ENCODE measurements at places on chromosomes 7 and 10.
A peak's percentile ranks its signal among the peaks of the same experiment; 100 is the strongest.

GRCh38 chr10:88089498-88089897, 226.1 kb downstream of the PTEN start:
- DNase-seq: no peak

DNA sequence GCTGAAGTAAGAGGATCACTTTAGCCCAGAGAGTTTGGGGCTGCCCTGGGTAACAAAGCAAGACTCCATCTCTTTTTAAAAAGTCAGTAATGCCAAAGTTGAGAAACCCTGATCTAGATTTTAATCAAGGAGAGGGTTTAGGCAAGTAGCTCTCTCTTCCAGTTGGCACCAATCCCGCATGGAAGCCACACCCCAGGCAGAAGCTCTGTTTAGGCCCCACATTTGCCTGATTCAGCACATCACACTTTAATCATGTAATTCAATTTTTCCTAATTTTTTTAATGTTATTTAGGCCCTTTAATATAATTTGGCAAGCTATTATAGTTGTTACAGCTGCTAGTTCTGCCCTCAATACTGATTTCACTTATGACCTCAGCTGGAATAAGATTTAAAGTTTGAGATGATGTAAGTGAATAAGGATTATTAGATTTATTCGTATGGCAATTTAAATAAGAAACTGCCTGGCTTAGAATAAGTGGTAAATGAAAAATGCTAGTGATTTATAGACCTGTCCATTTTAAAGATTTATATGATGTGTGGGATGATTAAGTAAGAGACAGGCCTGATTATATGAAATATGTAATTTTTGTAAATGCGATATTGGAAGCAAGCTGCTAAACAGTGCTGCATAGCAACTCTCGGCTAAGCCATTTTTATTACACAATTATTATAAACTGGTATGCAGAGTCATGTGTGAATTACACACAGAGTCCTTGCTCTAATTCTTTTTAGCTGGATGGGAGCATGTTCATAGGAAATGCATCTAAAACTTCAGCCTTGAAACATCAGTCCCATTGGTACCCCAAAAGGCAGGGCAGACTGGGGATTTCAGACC, 80.2 kb upstream of the NFE2L3 start:
- DNase-seq: no peak

DNA sequence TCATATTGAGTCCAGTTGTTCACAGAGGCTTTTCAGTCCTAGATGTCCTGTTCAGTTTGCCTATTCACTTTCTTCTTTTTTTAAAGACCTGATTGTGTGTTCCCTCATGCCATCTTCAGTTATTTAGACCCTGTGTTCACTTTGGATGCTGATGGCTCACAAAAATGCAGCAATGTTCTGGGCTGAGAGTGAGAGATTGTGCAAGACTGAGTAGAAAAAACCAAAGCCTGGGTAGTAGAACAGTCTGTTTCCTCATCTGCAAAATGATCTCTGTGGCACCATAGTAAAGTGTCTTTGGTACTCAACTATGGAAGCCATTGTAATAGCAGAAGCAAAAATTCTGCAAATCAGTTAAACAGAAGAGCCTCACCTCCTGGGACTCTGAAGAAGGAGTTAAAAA, 43.2 kb downstream of the AKR1B1 start:
- DNase-seq: no peak

- no peak for DNase-seq
Measured at GRCh38 chr10:31171402-31172083, 139.9 kb upstream of the ZNF438 start.

DNA sequence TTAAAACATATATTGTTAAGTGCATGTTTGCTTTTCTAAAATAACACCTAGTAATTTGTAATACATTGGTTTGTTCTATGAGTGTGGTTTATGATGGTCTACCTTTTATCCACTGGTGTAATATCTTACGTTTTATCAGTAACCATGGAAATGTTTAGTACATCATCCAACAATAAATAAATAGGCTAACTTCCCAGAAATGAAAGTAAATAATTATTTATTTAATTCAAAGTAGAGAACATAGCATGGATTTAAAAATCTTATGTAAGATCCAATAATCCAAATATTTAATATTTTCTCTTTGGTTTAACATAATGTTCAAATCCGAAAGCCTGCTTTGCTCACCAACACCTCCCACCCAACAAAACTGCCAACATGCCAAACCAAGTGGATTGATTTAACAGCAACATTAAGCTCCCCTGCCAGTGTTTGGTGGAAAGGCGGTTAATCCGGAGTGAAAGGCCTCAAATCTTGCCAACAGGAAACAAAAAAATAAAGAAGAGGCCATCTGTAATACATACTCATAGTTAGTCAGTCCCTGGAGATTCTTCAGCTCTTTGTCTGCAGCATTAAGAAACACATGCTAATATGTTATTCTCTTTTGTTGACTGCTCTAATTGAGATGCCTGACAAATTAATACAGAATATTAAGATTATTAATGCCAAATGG, 897.8 kb downstream of the CNTNAP2 start:
- no peak for DNase-seq

GRCh38 chr7:142391191-142391992, 133.5 kb upstream of the PRSS58 start:
- no peak for DNase-seq

DNA sequence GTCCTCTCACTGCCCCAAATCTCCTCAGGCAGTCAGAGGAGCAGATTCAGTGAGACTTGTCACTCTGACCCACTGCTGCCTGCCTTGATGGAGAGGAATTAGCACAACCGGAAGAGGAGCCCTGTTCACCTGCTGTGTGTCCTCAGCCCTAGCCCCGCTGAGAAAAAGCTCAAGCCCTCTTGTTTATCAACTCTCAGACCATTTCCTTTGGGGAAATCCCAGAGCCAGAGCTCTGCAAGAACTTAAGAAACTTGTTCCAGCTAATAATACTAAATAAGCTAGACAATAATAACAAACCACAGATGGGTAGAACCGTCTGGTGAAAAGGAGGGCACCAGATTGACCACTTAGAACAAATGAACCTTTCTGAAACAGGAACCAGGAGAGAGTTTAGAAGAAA, 37.7 kb upstream of the ITGB1 start:
- DNase-seq: no peak

- DNase-seq: no peak
Measured at GRCh38 chr7:97269741-97270140, 152.2 kb downstream of the SDHAF3 start.

GRCh38 chr10:130871406-130871805, 440.1 kb downstream of the TCERG1L start:
- no peak for DNase-seq

DNA sequence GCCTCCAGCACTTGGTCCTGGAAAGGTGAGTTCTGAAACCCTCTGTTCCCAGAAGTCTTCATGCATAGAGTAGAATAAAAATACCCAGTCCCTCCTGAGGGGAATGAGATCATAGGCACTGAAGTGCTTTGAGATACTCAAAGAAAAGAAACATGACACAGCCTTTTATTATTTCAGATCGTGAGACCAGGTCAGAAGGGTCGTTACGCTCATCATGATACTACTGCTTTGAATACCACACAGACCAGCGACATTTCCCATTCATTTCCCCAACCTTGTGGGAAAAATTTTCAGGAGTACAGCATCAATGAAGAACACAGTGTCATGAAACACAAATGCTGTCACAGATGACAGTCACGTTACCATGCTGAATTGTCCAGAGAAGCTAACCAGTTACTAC, 15.0 kb downstream of the CLRN3 start:
- DNase-seq: no peak

DNA sequence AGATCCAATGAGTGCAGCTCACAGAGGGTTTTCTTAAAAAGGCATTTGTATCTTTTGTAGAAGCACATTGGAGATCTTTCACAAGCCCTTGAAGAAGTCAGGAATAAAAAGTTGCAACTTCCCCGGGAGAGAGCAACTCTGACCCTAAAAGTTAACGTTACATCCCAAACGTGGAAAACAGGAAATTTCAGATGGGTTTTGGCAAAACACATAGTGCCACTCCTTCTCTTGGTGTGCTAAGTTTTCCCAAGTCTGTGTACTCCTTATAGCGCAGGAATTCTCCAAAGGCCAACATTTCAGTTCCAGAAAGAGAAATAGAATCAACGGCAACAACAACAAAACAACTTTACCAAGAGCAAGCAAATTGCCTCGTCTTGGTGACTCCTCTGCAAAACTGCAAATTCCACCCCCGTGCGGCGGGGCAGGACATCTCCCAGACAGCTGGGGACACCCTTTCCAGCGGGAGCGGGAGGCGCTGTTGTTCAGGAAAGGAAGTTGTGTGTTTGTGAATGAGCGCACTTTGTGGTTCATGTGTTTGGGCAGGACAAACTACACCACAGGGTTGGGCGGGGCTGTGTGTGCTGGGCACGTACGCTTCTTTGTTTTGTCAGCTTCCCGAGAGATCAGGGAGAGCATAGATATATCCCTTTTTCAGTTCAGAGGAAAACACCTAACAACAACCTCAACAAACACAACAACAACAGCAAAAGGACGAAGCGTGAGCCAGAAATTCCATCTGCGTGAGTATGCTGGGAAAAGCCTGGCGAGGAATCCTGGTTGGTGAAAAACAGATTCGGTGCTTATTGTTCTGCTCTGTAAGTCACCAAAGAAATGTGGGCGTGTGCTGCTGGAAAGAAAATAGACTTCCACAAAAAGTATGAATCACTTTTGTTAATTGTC, 294.7 kb upstream of the PITRM1 start:
- no peak for DNase-seq

GRCh38 chr10:34434119-34434594, 380.9 kb downstream of the PARD3 start:
- DNase-seq: no peak

- DNase-seq: no peak
Measured at GRCh38 chr10:42992156-42992956, 84.5 kb upstream of the RET start.

GRCh38 chr10:6770846-6771245, 190.8 kb upstream of the PRKCQ start:
- no peak for DNase-seq

DNA sequence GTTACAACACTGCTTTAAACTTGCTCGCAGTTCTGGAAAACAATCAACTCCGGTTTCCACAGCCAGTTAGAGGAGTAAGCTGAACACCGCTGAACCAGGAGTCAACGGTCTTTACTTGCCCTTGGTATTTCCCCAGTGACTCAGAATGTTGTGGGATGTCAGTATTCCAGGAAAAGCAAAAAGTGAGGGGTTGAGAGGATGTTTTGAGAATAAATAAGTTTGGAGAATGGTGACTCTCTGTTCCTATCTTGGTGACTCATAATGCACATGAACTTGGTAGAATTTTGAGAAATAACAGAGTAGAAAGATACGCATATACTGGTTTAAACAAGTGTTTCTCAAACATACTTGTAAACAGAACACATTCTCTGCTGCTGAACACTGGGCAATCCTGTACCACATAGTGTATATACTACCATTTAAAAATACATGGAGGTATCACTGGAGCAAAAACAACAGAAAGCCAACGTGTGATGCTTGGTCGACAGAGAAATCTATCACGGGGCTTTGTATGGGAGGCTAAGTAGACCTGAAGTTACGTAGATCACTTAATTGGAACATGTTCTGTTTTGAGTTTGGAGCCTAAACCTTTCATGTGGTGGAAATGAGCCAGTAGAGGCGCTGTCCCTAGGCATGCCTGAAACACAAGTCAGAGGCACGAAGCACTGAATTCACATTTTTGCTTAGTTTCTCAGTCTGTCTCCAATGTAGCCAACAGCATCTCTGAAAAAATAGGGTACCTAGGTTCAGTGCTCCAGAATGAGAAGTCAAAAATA, 534.3 kb downstream of the PARD3 start:
- DNase-seq: no peak

GRCh38 chr7:88845091-88845490, 49.6 kb upstream of the TEX47 start:
- DNase-seq: no peak

DNA sequence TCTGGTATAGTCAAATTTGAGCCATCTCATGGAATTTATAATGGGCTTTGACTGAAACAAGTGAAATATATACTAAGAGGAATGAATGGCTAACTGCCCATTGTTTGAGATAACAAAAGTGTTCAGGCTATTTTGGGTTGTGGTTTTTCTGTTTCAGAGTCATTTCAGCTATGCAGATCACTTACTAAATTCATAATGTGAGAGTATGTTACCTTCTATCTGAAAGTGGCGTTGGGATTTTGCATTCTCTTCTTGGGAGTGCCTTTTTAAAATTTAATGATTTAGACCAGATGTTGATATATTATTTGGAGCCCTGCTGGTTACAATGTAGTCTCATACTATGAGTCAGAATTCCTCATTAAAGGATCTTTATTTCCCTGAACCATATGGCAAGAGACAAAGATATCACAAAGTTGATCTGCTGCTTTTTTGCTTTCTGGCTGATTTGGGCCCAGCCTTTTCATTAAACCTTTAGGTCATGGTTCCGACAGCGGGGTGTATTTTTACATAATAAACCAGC, 10.4 kb downstream of the VCL start:
- DNase-seq: peak; percentile 3

GRCh38 chr7:139457153-139457946, 26.1 kb downstream of the KLRG2 start:
- no peak for DNase-seq

GRCh38 chr7:117119192-117119924, 166.1 kb downstream of the ST7 start:
- peak; percentile 90 for DNase-seq

Data from hematopoietic multipotent progenitor cell treated with erythropoietin and hydrocortisone succinate and interleukin-3 and kit ligand, for 17 days (in vitro differentiated cells).